ENCODE measurements at places on chromosomes 7 and 10.

- no peak for DNase-seq
Observed at GRCh38 chr7:157898802-157899505, 562.1 kb downstream of the DNAJB6 start.

DNA sequence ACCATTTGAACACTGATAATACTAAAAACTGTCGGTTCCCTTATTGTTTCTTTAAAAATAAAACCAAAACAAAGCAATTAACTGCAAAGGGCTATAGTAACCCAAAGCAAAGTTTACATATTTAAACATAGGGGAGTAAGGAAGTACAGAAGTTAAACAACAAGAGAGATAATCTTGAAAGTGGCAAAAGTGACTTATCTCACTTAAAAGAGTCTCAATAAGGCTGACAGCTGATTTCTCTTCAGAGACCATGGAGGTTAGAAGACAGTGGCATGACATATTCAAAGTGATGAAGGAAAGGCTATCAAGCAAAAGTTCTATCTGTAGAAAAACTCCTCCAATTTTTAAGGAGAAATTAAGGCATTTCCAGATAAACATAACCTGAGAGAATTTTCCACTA, 233.5 kb upstream of the HDAC9 start:
- no peak for DNase-seq

DNA sequence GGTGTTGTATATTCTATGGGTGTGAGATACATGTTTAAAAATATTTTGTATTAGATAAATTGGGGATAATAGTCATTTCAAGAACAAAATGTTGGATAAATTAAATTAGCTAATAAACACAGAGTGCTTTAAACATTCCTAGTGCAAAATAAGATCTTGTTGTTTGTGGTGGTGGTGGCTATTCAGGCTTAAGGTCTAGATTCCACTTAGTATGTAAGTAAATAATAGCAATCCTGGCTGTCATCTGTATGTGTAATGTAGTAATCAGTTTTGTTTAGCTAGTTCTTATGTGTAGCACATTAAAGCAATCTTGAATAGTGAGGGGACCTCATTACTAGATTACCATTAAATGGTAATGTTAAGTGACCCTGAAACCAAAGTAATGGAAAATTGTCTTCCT, 48.7 kb downstream of the KAT6B start:
- no peak for DNase-seq

DNA sequence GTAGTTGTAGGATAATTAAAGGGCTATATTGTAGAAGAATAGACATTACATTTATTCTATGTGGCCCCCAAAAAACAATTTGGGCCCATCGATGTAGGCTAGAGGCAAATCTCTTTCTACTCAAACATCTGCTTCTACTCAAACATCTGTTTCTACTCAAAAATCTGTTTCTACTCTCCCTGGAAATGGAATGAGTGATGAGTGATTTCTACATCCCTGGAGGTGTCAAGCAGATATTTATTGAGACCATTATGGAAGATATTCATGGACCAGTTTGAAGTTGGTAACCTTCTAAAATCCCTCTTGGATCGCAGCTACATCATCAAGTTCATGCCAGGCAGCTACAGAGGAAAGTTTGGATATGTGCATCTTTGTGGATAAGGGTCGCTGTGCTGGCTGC, 5.1 kb upstream of the PLPP4 start:
- no peak for DNase-seq

DNA sequence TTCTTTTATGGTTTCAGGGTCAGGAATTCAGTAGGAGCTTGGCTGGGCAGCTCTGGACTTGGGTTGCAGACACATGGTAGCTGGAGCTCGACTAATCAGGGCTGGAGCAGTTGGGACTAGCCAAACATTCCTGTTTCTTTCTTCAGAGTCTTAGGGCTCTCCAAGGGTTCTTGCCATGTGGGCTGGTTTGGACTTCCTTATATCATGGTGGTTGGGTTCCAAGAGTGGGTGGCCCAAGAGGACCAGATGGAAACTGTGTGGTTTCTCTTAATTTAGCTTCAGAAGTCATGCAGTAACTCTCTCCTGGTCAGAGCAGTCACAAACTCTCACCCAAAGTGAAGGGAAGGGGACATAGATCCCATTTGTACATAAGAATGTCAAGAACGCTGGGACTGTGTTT, 270.1 kb upstream of the FZD1 start:
- DNase-seq: no peak

GRCh38 chr10:9253121-9253520, 1198.6 kb downstream of the GATA3 start:
- no peak for DNase-seq

GRCh38 chr7:7148798-7149481, 33.4 kb upstream of the C1GALT1 start:
- DNase-seq: no peak

- no peak for DNase-seq
Observed at GRCh38 chr10:58734116-58734515, 221.4 kb downstream of the BICC1 start.

DNA sequence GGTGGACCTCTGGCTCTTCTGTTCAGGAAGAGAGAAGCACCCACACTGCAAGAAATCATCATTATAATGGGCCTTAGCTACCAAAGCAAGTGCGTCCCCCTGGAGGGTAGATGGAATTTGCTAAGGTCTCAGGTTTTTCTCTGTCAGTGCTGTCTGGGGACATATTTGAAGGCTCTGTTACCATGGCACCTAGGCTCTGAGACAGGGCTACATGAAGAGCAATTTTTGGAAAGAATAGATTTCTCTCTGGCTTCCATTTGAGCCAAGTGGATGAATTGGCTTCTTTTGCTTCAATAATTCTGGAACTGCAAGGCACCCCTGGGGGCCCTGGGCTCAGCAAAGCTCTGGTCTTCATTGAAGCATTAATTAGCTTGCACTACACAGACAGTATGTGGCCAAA, 349.1 kb upstream of the GALNT17 start:
- DNase-seq: no peak

GRCh38 chr10:86085686-86086085, 280.9 kb downstream of the GRID1 start:
- no peak for DNase-seq

GRCh38 chr7:88586219-88586618, 173.3 kb upstream of the ZNF804B start:
- no peak for DNase-seq

GRCh38 chr10:53403688-53404087, 631.1 kb upstream of the MBL2 start:
- no peak for DNase-seq

DNA sequence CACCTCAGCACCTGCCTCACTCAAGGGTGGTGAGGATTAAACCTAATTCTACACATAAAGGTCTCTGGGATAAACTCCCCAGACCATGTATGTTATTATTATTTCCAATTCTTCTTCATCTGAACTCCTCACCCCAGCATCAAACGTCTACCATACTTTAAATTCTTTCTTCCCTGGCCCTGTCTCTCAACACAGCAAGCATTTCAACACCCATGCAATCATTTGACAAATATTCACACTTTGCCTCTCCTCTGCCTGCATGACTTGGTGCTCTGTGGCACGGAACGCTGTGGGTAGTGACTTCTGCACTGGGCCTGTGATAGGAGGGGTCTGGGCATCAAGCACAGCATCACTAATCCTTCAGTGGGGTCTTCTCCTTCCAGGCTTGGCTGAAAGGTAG, 490.8 kb downstream of the TNS3 start:
- no peak for DNase-seq

- DNase-seq: no peak
Observed at GRCh38 chr7:543501-544337, 24.1 kb upstream of the PDGFA start.

- DNase-seq: no peak
Observed at GRCh38 chr7:11217848-11218565, 244.3 kb downstream of the PHF14 start.

DNA sequence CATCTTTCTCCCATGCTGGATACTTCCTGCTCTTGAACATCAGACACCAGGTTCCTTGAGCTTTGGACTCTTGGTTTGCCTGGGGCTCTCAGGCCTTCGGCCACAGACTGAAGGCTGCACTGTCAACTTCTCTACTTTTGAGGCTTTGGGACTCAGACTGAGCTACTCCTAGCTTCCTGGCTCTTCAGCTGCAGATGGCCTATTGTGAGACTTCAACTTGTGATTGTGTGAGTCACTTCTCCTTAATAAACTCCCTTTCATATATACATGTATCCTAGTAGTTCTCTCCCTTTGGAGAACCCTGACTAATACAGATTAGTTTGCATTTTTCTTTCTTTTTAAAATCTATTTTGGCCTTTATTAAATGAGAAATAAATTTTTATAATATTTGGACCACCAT, 276.2 kb upstream of the SEMA3C start:
- no peak for DNase-seq

- no peak for DNase-seq
Observed at GRCh38 chr10:71262027-71262426, 49.7 kb downstream of the UNC5B start.

GRCh38 chr10:125127110-125127509, 33.3 kb downstream of the CTBP2 start:
- DNase-seq: no peak

DNA sequence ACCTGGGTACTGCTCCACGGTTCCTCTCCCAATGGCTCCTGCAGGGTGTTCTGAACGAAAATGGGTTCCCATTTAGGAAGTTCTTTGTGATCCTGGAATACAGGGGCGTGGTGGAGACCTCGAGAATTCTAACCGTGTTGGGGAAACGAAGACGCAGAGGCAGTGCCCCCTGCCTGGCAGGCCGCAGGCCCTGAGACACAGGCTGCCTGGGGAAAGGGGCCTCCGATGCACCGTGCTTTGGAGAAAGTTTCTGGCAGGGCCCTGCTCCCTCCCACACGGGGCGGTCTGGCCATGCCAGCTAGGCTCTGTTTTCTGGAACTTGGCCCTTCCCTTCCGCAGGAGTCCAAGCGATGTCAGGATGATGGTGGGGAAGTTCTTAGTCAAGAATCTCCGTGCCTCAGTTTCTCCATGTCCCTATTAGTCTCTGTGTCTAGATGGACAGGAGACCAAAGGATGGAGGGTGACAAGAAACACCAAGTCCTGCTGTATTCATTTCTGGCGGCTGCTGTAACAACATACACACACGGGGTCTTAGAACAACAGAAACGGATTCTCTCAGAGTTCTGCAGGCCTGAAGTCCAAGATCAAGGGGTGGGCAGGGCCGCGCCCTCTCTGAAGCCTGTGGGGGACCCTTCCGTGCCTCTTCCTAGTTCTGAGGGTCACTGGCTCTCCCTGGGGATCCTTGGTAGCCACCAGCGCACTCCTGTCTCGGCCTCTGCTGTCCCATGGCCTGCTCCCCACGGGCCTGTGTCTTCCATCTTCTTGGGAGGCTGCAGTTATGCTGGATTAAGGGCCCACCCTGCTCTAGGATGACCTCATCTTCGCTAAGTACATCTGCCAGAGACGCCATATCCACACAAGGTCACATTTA, 27.7 kb downstream of the PRKAG2 start:
- no peak for DNase-seq

- DNase-seq: no peak
Observed at GRCh38 chr10:14184841-14185315, 145.8 kb downstream of the FRMD4A start.

DNA sequence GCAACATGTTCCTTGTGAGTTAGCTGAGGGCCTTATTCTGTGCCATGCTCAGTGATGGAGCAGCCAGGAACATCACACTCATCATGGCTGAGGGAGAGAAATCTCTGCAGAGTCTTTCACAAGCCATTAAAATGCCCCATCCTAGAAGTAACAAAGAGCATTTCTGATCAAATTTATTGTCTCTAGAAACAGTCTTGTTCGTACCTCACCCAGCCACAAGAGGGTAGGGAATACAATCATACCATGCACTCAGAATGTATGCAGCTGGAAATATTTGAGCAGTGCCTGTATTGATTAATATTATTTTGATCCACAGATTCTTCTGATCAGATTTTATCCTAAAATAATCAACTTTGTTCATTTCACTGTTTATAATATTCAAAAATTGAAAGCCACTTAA, 17.3 kb downstream of the VPS26A start:
- no peak for DNase-seq

DNA sequence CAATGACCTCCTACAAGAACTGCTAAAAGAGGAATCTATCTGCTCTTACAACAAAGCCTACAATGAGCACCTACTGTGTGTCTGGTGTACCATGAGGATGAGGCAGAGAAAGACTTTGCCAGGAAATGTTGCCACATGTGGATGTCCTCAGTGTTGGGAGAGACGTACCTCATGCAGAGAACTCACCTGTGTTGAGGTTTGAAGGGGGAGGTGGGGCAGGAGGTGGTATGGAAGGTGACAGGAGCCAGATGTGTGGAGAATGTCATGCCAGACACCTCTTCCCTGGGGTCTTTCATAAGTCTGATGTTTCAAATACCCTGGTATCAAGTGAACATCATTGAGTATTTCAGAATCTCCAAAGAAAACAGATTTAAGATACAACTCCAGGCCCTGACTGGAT, 220.1 kb upstream of the RNF32 start:
- no peak for DNase-seq

DNA sequence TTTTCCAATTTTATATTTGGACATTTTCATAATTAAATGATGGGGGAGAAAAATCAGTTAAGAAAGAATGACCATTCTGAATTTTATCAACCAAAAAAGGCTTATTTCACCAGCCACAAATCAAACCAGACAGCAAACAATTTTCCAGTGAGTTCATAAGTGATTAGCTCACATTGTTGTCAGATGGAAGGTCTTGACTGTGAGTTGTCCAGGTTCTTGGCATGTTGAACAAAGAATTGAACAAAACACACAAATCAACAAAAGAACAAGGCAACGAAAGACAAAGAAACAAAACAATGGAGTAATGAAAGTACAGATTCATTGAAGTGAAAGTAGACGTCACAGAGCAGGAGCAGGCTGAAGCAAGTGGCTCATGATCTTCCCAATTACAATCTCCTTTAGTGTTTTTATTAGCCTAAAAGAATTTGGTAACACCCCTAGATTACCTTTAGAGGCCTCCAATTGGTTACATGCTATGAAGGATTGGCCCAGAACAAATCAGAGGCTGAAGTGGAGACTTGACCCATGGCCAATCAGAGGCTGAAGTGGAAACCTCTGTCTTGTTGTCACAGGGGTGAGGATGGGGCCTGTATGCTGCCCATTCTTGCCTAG, 248.7 kb downstream of the NEBL start:
- no peak for DNase-seq

DNA sequence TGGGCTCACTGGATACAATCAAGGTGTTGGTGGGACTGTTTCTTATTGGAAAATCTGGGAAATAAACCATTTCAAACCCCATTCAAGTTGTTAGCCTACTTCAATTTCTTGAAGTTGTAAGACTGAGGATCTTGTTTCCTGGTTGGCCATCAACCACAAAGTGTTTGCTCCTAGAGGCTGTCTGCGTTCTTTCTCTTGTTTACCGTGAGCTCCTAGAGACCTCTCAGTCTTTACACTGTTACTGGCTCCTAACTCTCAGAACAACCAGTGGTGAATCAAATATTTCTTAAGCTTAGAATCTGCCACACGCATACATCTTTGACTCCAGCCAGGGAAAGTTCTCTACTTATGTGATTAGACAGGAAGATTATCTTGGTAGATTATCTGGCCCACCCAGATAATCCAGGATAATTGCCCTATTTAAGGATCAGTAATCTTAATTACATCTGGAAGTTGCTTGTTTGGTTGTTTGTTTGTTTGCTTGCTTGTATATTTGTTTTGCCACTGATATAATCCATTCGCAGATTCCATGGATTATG, 798.7 kb downstream of the IPMK start:
- no peak for DNase-seq
